Natural killer cell (primary cell): ENCODE measurements at places on chromosomes 1 and 21.

DNA sequence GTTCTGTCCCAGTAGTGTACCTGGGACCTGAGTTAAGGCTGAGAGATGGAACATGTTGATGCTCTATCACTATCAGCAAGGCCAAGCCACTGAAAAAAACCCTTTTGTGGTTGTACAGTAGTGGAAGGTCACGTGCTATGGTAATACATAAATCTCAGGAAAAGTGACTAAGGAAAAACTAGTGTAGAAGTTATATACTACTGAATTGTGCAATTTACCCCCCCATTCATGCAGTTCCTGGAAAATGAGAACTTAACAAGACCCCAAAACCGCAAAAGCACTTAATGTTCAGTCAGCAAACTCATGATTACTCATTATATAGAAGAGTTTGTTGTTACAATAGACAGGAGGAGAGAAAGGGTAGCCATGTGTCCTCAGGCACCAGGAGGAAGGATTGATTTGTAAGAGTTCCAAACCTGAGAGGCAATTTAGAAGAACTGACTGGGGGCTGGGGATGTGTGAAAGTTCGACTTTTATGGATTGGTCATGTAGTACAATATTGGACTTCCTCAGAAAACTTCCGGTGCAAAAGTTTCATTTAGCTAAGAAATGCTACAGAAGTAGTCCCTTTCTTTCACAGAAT, 91.6 kb downstream of the RGL1 start:
- H3K27me3 ChIP-seq = no peaks in the 10 kb centered on the region
- no peak overlapping the region for H3K4me3 ChIP-seq
- DNase-seq = no peak
- H3K27ac ChIP-seq = no peak overlapping the region
- no peaks in the 10 kb centered on the region for H3K36me3 ChIP-seq
- no peaks in the 10 kb centered on the region for H3K4me1 ChIP-seq

DNA sequence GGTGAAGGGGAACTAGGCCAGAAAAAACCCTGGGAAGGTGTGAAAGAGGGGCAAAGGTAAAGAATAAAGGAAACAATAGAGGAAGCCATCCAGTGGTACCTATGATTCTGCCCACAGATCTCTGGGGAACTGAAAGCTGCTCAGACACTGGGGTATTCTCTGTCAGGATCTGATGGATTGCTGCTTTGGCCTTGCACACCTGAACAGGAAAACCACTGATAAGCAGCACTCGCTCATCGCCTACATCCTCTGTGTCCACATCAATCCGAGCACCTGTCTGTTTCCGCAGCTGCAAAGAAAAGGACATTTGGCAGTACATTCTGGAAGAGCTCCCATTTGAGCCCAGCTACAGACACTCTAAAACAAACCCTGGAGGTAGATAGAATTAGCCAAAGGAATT, 10.4 kb downstream of the TDRKH start:
- DNase-seq = no peak
- no peak overlapping the region for H3K27ac ChIP-seq
- H3K4me3 ChIP-seq = no peak overlapping the region
- peaks cover 45% of the 10 kb centered on the region for H3K36me3 ChIP-seq
- no peaks in the 10 kb centered on the region for H3K27me3 ChIP-seq

DNA sequence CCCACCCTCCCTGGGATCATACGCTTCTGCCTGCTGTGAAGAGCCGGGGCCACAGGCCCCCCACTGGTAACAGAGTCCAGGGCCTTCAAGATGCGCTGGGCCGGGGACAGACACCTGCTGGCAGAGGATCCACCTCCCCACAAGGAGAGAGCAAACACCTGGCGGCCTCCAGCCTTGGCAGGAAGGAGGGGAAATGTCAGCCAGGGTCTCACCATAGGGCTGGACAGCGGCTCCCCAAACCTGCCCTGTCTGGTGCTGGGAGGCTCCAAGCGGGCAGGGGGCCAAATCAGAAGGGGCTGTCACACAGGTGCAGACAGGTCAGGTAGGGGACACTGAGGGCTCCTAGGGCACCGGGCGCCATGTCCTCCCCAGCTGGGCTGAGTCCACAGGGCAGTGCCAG, 58.9 kb downstream of the KCNAB2 start:
- no peak for DNase-seq
- no peaks in the 10 kb centered on the region for H3K4me1 ChIP-seq
- no peak overlapping the region for H3K4me3 ChIP-seq
- H3K27me3 ChIP-seq = no peaks in the 10 kb centered on the region
- H3K27ac ChIP-seq = no peak overlapping the region

- peaks cover 14% of the 10 kb centered on the region for H3K4me1 ChIP-seq
- no peak for DNase-seq
- H3K36me3 ChIP-seq = no peaks in the 10 kb centered on the region
- no peaks in the 10 kb centered on the region for H3K27me3 ChIP-seq
- H3K4me3 ChIP-seq = no peak overlapping the region
- no peak overlapping the region for H3K27ac ChIP-seq
Measured at GRCh38 chr1:206013026-206013795, 10.0 kb upstream of the RAB7B start.

GRCh38 chr1:3365523-3366125, 88.8 kb upstream of the ARHGEF16 start:
- no peak overlapping the region for H3K4me3 ChIP-seq
- H3K27ac ChIP-seq = no peak overlapping the region
- DNase-seq = no peak
- peaks cover 3% of the 10 kb centered on the region for H3K27me3 ChIP-seq

DNA sequence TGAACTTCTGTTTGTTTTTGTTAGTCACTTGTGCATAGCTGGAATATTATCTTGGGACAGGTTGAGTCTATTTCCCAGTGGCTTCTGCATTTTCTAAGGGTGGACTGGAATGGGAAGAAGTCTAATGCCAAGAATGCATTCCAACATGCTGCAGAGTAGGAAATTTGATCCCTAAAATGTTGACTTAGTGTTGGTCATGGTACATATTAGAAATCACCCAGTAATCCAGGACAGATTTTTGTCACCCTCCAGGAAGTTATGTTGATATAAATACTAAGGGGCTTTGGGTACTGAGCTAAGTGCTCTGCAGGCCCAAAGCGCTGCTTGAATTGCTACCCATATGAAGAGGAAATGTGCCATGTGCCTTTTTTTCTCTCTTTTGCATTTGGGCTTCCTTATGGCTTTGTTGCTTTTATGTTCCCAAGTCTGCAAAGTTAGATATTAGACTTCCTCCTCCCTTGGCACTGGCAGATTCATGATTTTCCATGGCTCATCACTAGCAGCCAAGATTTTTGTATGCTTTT, 10.0 kb downstream of the ARID1A start:
- H3K27ac ChIP-seq = no peak overlapping the region
- no peaks in the 10 kb centered on the region for H3K27me3 ChIP-seq
- H3K36me3 ChIP-seq = peaks cover 15% of the 10 kb centered on the region
- H3K4me1 ChIP-seq = peaks cover 36% of the 10 kb centered on the region
- no peak for DNase-seq

DNA sequence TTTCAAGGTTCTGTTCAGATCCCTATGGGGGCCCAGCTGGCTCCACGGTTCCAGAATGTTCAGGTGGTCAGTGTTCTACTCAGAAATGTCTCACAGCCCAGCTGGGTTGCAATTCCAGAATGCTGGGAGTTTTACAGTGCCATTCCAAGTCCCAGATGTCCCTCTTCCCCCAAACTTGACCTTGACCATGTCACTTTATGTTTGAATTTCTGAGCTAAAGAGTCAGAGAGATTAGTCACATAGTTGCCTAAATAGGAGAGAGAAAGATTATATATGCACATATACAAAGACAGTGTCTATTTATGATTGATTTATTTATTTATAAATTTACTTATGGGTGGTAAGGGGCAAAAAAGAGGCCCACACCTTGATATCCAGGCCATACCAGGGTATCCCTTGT, 2.5 kb downstream of the GPR3 start:
- no peaks in the 10 kb centered on the region for H3K36me3 ChIP-seq
- no peak overlapping the region for H3K27ac ChIP-seq
- no peak overlapping the region for H3K4me3 ChIP-seq
- H3K4me1 ChIP-seq = peaks cover 23% of the 10 kb centered on the region
- no peaks in the 10 kb centered on the region for H3K27me3 ChIP-seq
- no peak for DNase-seq

- no peaks in the 10 kb centered on the region for H3K27me3 ChIP-seq
- DNase-seq = no peak
- peaks cover 6% of the 10 kb centered on the region for H3K36me3 ChIP-seq
- no peaks in the 10 kb centered on the region for H3K4me1 ChIP-seq
Measured at GRCh38 chr1:243605604-243606003, 244.4 kb downstream of the AKT3 start.

- H3K4me1 ChIP-seq = no peaks in the 10 kb centered on the region
- H3K36me3 ChIP-seq = no peaks in the 10 kb centered on the region
- H3K27me3 ChIP-seq = no peaks in the 10 kb centered on the region
- H3K4me3 ChIP-seq = no peak overlapping the region
- no peak for DNase-seq
Measured at GRCh38 chr1:23227806-23228205, 10.5 kb upstream of the HTR1D start.
